ENCODE measurements at places on chromosomes 2 and 18. TPM values are rescaled to one million over a fixed set of nuclear protein-coding genes. Genes with fewer than 3 reads are reported as not detected.

The ASB1 gene
- 18.7 TPM for total RNA-seq

The ARHGEF33 gene
- 1.6 TPM for total RNA-seq

The CTDSP1 gene
- total RNA-seq: 113 TPM

The STON1 gene
- 35.1 TPM for total RNA-seq

DNA sequence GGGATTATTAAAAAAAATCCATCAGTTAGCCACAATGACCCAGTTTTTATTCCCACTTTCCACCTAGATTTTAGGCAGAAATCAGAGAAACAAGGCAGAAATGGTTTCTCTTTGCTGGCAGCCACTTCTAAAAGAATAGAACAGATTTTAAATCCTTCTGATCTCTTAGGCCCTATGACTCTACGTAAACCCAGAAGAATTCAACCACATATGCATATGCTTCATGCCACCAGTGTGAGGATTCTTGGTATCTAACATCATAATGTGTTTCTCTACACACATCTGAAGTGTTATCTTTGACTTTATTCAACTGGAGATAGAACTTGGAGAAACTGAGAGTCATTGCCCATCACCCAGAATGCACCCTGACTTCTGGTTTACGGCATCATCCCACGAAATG lies 128.7 kb upstream of the TANK start:
- no peaks in the 10 kb centered on the region for H3K36me3 ChIP-seq
- no peaks in the 10 kb centered on the region for H3K4me1 ChIP-seq
- DNase-seq: no peak
- H3K27me3 ChIP-seq: no peaks in the 10 kb centered on the region
- peak overlapping the region; percentile 43 for H3K27ac ChIP-seq

- H3K27me3 ChIP-seq: no peaks in the 10 kb centered on the region
- no peak overlapping the region for H3K4me3 ChIP-seq
- DNase-seq: no peak
- no peak overlapping the region for H3K27ac ChIP-seq
- no peaks in the 10 kb centered on the region for H3K36me3 ChIP-seq
Observed at GRCh38 chr2:229575569-229576315, 138.6 kb downstream of the DNER start.

GRCh38 chr18:79522451-79523205 lies 126.9 kb downstream of the NFATC1 start:
- H3K27me3 ChIP-seq: no peaks in the 10 kb centered on the region
- no peak overlapping the region for H3K4me3 ChIP-seq
- H3K4me1 ChIP-seq: no peaks in the 10 kb centered on the region
- no peak overlapping the region for H3K27ac ChIP-seq

- H3K4me3 ChIP-seq: no peak overlapping the region
- no peaks in the 10 kb centered on the region for H3K36me3 ChIP-seq
- H3K27ac ChIP-seq: no peak overlapping the region
- H3K4me1 ChIP-seq: no peaks in the 10 kb centered on the region
- no peaks in the 10 kb centered on the region for H3K27me3 ChIP-seq
Observed at GRCh38 chr2:119301413-119301812, 65.2 kb downstream of the C2orf76 start.

- no peaks in the 10 kb centered on the region for H3K36me3 ChIP-seq
- DNase-seq: no peak
- no peak overlapping the region for H3K27ac ChIP-seq
- H3K4me3 ChIP-seq: no peak overlapping the region
Observed at GRCh38 chr2:21715887-21716286, 592.1 kb downstream of the TDRD15 start.

Data from breast epithelium (tissue), 4 donors.